Stimulated activated naive B cell treated with anti-CD40 and anti-IgM and Interleukin-4, amounts not matched to agents 10 μg/mL and 1 μg/mL and 100 μg/mL, for 72 hours (primary cell): ENCODE measurements at places on chromosomes 1 and 21.

- DNase-seq: no peak
Observed at GRCh38 chr1:168235937-168236336, 10.1 kb downstream of the SFT2D2 start.

DNA sequence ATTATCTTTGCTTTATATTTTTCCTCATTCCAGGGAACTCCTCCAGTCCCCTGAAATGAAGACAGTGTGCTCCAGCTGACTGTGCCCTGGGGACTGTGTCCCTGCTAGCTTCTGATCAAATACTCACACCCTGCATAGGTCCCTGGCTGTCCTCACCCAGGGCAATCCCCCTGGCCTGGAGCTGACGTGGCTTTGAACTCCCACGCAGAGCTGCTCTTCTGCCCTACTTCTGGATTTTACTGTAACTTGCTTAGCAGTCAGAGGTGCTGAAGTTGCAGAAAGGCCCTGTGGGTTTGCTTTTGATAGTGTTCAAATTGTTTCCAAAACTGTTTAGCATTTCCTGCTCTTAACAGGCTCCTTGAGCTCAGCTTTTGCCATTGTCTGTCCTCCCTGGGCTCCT is 186.5 kb downstream of the FASLG start:
- DNase-seq: peak; percentile 36

DNA sequence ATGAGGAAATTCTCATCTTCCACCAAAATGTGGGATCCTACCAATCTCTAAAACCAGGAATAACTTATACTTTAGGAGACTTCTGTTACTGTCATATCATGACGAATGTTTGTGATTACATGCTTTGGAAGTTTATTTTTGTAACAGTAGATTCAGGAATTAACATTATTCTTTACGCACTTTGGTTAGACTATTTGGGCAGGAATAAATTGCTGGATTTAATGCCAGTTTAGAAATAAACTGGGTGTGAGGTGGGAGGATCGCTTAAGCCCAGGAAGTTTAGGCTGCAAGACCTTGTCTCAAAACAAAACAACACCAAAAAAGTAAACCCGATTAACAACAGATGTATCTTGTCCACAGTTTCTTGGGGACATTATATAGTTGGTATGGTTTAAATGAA is 52.1 kb downstream of the MIGA1 start:
- no peak for DNase-seq

- DNase-seq: no peak
Observed at GRCh38 chr1:204085876-204086275, 13.0 kb downstream of the SOX13 start.

- DNase-seq: no peak
Observed at GRCh38 chr1:101344745-101345144, 107.9 kb downstream of the S1PR1 start.

DNA sequence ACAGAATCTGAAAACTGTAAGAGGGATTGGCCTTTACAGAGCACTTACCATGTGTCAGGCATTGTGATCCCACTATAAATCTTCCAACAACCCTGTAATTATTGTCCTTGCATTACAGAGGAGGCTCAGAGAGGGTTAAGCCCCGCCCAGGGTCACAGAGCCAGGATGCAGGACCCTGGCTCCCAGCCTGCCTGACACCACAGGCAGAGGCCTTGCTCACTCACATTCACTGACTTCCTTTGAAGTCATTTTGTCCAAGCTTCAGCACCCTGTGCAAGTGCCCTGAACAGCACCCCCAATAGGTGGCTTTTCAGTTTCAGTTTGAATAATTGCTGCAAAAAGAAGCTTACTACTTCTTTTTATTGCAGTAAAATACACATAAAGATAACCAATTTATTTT is 256.8 kb upstream of the NFIA start:
- DNase-seq: no peak

GRCh38 chr1:162562470-162562828 is 927 bp downstream of the UAP1 start:
- DNase-seq: no peak

GRCh38 chr1:192604979-192605620 is 29.5 kb downstream of the RGS1 start:
- DNase-seq: peak; percentile 8

- DNase-seq: no peak
Observed at GRCh38 chr1:222390181-222390580, 157.7 kb downstream of the HHIPL2 start.

- no peak for DNase-seq
Observed at GRCh38 chr1:19872190-19872589, 10.0 kb upstream of the OTUD3 start.

GRCh38 chr1:228753786-228754360 is 18.6 kb downstream of the RHOU start:
- no peak for DNase-seq

DNA sequence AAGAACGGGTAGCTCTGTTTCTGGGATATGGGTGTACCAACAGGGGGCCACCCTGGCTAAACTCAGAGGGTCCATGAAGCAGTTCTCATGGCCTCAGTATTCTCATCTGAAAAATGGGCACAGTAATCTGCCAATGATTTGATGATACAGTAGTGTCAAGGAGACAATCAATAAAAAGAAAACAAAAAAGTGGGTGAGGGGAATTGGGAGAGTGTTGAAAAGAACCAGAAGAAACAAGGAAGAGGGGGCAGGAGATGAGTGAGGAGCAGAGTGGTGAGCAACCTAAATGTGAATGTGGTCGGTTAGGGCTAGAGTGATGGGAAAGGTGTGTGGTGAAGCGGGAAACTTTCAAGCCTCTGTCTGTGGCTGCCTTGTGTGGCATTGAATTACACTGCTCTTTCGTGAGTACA is 2.0 kb downstream of the SLAMF7 start:
- no peak for DNase-seq

DNA sequence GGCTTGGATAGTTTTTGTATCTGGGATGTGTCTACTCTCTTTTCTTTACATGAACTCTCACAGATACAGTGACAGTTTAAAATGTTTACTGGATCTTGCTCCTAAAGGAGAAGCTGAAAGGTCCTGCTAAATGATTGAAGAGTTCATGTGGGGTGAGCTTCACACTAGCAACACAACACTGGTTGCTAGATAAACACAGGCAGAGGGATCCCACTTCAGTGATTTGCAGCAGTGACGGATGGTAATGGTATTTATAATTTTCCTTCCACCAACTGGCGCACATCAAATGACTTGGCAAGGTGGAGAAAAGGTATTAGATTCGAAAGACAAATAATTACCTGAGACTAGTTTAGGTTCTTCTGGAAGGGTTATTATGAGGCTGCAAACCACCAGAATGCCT is 270.2 kb downstream of the TBX15 start:
- DNase-seq: no peak

DNA sequence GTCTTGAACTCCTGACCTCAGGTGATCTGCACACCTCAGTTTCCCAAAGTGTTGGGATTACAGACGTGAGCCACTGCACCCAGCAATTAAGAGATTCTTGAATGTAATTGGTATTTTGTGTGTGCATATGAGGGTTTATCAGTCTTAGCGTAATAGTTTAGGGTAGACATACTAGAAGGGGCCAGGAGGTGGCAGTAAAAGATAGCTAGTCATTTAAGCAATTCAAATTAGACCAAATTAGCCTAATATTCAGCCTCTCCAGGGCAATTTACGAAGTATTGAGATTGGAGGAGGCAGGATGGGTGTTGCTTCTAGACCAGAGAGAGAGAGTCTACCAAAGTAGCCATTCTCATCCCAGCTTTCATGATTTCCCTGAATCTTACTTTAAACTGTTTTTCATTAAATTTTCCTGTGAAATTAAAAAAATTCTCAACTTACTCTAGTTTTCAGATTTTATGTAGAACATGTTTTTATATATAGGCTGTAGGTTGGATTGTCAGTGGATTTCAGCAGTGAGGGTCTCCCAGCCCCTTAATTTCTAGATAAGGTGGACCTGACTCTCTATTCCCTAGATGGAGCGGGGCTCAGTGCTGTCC is 119.7 kb downstream of the HHAT start:
- no peak for DNase-seq

DNA sequence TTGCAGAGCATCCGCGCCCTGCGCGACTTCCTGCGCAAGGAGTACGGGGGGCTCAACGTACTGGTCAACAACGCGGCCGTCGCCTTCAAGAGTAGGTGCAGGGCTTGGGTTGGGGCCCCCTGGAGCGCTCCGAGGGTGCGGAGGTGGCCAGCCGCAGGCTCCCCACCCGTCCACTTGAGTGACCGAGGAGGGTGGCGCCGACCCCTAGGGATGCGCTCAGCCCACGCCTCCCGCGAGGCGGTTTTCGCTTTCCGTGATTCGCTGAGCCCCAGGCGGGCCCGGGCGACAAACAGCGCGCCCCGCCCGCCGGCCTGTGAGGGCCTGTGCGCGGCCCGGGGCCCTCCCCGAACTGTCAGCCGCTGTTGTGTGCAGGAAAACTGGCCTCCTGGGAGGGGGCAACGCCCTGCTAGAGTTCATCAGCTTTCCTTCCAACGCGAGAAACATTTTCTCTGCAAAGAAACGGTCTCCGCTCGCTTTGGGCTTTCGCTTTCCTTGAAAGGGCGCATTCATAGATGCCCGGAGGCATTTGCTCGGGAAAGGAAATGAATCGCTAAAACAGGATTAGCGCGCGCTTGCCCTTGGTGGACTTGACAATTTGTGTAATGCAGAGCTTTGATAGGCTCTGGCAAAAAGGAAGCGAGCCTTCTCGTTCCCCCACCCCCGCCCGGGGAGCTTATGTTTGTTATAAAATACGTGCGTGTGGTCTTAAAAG is 668 bp downstream of the CBR3 start:
- DNase-seq: peak; percentile 53

GRCh38 chr1:32801096-32801715 is 16.0 kb downstream of the YARS1 start:
- no peak for DNase-seq

DNA sequence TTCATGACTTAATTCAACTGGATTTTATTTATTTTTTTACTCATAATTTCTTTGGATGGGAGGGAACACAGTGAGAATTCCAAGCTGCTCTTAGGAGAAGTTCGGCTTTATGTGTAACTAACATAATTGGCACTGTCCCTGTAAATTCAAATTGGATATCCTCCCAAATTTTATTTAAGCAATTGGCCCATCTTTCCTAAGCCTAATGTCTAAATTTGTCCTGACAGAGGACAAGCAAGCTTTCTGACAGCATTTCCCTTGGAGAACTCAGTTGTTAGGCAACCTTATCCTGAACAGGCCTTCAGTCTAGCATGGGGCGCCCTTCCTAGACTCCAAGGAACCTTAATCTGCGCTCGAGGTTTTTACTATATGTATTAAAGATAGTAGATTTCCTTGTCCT is 550.3 kb downstream of the NUF2 start:
- DNase-seq: no peak

DNA sequence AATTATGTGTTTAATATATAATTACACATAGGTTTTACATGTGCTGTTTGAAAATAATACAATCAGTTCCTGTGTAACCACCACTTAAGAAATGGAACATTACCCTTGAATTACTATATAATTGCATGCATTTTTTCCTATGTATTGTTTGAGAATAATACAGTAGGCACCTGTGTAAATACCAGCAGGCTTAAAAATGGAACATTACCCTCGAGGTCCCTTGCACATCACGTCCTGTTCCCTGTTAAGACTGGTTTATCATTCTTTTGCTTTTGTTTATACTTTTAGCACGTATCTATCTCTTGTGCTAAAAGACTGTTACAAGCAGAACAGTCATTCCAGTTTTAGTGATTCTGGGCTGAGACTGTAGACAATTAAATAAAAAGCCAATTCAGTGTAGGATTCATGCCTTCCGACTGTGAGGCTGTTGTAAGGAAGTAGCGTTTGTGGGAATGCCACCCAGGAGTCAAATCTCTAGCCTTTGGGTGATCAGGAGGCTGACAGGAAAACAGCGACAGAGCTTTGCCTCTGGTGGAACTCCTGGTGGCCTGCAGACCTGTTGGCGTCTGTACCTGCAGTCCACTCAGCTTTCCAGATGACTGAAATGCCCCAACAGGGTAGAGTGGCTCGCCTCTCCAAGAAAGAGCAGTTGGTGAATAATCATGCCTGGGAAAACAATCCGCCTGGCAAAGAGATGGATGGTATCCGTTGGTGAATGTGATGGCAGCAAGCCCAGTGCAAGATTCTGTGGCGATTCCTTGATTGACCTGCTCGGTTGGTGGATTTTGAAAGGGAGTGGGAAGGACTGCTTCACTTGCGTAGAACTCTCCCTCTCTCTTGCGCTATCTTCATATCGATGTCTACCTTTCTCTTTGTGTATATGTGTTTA is 58.0 kb downstream of the DISC1 start:
- no peak for DNase-seq

- DNase-seq: no peak
Observed at GRCh38 chr1:223031733-223032601, 111.1 kb downstream of the TLR5 start.

DNA sequence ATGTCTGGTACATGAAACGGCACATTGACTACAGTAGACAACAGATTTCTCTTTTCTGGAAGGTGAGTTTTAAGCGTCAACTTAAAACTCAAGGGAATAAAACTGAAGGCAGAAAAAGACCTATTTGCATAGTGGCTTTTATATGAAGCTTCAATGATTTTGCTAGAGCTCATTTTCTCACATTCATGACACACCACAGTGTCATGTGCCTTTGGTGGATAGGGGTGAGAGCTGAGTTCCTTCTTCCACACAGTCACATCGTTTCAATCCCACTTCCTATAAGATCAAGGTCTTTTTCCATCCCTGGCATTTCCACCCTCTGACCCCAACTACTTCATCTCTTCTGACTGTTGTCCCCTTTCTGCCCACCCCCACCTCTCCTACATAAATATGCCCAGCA is 31.0 kb downstream of the IL12RB2 start:
- DNase-seq: peak; percentile 47

GRCh38 chr1:9453779-9454418 is 85.4 kb upstream of the SLC25A33 start:
- DNase-seq: no peak

GRCh38 chr1:39987869-39988268 is 32.9 kb downstream of the MFSD2A start:
- DNase-seq: no peak

DNA sequence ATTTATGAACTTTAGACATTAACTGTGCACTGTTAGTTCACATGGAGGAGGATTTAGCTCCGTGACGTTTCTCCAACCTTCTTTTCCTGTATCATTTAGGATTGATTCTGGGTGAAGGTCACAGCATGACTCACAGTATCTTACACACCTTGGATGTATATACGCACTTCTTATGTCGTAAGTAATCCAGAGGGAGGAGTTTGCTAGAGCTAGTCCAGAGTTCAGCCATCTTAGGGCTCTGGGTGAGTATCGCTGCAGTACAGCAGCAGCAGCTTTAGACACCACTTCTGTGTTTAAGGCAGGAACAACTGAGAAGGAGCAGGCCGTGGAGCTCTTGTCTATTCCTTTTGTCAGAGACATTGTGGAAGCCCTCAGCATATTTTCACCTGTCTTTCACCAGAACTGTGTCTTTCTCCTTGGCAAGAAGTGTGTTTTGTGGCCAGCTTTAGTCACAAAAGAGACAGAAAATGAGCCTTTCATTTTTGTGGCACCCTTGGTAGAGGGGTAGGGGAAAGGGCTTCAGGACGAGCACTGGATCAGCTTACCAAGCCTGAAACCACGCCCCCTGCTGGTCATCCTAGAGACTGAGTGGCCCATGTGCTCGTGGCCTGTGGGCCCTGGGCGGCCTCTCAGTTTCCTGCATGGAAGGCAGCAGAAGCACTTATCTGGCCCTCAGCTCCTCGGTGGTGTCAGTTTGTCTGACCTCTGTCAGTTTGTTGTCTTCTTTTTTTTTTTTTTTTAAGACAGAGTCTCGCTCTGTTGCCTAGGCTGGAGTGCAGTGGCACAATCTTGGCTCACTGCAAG is 64.0 kb downstream of the ADARB1 start:
- DNase-seq: peak; percentile 37
